Activated CD8-positive, alpha-beta memory T cell treated with anti-CD3 and anti-CD28 coated beads for 4 hours (primary cell): ENCODE measurements at places on chromosomes 12 and 14.

DNA sequence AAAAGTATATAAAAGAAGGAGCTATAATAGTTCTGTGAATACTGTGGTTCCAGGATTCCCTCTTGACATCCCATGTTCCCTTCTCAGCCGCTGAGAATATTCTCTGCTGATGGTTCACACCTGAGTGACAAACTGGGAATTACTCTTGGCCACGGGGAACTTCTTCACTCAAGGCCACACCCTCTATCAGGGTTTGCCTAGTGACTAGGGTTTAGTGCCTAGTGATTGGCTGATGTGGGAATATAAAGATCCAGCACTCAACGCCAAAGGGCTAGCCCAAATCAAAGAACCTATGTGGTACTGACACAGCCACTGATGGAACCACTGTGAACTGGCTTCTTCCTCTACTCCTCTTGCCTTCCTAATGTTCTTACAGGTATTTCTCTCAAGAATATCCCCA is 248.4 kb downstream of the ASCL1 start:
- DNase-seq, result no peak

DNA sequence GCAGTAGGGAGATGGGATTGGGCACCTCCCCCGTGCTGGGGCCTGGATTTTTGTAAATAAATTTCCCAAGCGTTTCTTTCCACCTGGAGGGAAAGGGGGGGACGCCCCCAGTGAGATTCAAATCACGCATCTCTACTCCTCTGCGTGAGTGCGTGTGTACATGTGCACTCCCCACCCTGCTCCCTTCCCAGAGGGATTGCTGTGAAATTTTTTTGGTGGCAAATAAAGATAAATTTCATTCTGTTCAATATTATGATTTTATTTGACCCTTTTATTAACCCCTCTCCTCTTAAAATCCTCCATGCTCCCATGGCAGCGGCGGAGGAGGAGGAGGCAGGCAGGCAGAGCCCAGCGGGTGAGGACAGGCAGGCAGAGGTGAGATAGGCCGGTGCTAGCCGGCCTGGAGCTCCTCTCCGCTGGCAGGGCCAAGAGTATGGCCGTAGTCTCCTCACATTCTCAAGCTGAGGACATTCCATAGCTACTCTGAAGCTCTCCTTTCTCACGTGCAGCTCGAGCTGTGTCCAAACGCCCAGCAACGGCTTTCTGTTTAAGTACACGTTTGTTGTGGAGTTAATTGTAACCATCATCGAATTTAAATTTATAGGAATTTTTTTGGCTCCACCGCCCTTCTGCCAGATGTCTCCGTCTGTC is 1.5 kb upstream of the HOTAIR start:
- DNase-seq, result no peak

DNA sequence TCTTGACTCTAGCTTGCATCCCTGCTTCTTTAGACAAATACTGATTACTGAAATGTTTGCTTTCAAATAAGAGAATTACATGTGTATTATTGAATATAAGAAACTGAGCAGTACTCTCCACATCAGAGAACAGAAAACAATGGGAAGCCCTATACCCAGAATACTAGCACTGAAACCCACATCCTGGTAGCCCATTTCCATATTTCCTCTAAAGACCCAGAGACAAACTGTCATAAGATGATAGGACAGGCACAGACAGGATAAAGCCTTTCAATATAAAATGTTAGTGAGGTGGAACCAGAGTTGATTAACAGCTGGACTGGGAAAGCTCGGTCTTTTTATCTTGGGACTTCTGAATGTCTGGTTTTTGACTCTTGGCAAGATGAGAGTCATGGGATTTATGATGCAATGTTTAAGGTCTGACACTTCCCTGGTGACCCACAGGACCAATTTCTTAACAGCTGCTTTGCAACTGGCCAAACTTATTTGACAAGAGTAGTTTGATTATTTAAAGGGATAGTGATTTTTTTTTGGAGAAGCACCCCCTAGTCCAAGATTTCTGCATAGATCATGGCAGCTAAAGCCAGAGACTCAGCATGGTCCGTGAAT is 166.9 kb upstream of the ATXN7L3B start:
- DNase-seq, result no peak

DNA sequence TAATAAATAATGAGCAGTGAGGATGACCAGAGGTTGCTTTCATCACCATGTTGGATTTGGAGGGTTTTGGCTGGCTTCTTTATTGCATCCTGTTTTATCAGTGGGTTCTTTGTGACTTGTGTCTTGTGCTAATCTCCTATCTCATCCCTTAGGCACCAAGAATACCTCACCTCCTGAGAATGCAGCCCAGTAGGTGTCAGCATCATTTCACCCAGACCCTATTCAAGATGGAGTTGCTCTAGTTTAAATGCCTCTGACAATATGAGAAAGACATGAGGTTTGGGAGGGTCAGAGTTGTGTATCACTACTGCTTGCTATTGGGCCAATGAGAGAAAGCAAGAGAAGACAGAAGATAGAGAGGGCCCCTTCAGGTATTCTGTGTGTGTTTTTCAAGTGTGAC is 592.2 kb downstream of the ETNK1 start:
- DNase-seq, result no peak

GRCh38 chr12:130992448-130992847 is 38.7 kb downstream of the ADGRD1 start:
- no peak for DNase-seq

DNA sequence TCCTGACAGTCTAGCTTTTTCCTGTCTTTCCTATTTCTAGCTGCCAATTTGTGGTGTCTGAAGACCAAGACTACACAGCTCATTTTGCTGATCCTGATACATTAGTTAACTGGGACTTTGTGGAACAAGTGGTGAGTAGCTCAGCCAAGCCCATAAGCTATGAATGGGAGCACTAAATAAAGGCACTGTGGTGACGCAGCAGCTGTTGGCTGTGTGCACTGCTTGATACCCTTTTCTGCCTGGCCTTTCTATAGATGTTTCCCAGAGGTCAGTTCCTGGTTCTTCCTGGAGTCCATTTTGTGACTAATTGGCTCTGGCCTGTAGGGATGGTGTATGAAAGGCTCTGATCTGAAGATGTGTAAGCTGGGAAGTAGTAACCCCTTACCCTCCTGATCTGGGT is 20.5 kb downstream of the RNF10 start:
- no peak for DNase-seq

- DNase-seq, result no peak
Measured at GRCh38 chr12:75692876-75693275, 181.5 kb upstream of the KRR1 start.

GRCh38 chr14:99853206-99853605 is 60.0 kb downstream of the EML1 start:
- DNase-seq, result no peak

DNA sequence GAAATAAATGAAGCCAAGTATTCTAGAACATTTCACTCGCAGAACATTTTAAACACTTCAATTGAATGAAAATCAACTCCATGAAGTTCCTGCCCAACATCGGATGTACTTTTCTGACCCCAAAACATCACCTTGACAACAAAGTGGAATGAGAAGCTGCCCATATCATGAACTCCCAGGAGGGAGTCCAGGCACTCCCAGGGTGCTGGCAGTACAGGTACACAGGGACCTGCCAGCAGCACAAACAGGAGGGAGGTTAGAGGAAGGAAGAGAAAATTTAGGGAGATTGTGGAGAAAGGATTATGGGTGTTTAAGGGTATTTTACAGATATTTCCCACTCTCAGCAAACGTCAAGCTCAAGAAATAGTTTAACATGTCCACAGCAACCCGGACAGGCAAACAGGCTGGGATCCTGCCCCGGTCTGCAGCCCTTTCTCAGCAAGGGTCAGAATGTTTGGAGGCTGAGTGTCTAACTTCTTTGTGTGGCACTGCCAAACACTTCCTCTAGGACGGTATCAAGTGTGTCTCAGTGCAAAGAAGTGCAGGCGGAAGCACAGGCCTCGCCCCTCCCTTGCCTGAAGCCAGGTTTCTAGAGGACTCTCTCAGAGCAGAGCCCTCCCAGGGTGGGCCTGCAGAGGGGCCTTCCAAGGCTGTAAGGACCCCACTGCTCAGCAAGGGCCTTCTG is 72.2 kb downstream of the SETD3 start:
- DNase-seq, result no peak

- DNase-seq, result no peak
Measured at GRCh38 chr12:4134448-4135263, 138.9 kb upstream of the CCND2 start.

- DNase-seq, result no peak
Measured at GRCh38 chr12:19608039-19608438, 168.7 kb downstream of the AEBP2 start.

DNA sequence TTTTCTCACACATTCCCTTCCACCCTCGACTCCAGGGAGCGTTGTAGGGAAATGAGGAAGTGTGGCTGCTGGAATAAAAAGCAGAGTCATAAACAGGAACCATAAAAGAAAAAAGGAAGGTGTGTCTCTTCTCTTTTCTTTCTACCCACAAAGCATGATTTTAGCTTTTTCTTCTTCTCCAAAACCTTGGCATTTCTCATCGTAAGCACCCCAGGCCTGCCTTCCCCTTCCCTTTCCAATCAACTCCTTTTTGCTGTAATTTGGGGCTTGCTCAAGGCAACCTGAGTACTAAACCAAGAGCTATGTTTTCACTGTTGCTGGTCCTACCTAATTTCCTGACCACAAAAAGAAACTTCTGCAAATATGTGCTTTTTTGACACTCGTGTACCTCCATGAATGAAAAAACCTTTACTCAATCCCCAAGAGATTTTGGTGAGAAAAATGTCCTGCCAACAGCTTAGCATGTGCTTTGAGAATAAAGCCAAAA is 9.2 kb downstream of the PLBD1 start:
- DNase-seq, result no peak

DNA sequence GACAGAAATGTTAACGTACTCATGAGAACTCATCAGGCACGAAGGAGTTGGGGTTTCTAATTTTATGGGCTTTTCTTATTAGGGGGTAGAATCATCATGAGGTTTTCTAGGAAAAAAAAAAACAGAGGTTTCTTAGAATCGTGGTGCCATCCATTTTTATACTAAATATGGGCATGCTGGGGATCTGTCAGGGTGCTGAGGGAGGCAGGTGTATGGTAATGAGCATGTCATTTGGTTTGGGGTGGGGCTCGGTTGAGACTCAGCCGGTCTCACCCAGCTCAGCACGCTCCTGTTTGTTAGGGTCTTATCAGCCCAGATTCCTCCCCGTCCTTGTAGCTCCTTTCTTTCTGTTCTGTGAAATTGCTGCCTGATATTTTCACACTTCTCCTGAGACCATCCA is 98.2 kb downstream of the DICER1 start:
- no peak for DNase-seq

DNA sequence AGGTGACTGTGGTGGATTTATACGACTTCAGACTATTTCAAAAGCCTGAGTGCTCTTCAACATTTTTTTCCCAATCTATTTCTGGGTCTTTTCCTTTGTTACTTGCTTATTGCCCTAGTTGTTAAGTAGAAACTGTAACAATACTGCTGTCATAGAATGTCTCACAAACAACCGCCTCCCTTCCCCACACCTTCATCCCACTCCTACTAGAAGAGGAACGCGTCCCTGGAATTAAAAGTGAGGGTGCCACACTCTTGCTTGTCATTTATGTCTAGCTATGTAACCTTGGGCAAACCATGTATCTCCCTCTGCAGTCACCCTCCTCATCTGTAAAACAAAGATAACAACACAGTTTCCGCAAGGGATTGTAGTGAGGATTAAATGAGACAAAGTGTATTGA is 8.6 kb downstream of the BRAP start:
- no peak for DNase-seq

DNA sequence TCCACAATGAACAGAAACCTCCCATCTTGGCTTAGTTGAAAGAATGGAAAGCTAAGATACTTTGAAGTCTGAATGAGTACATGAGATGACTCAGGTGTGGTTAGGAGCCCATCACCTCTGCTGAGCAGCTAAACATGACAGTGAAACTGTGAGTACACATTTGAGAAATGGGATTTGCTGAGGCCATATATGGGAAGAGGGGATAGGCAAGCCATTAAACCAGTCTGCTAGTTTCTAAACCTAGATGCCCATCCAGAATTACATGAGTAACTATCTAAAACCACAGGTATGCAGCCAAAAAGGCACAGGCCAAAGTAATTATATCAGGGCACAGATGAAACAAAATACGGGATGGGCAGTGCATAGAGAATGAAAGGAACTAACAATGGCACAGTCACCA is 41.2 kb downstream of the NKX2-1 start:
- no peak for DNase-seq

DNA sequence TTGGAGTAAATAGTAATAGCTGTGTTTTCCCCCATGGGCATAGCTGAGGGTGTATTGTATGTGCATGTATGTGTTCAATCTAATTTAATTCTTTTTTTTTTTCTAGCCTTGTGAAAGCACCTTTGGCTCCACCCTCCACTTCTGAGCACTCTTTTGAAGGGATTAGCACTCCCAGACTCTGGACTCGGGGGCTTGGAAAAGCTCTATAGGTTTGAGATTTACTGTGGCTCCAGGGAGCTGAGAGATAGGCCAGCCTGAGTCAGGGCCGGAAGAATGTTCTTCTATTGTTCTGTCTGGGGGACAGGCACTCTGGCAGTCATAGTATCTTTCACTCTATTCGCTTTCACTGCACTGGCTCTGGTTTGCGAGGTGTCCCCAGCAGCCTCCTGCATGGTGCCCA is 540.0 kb upstream of the TBX3 start:
- DNase-seq, result no peak

DNA sequence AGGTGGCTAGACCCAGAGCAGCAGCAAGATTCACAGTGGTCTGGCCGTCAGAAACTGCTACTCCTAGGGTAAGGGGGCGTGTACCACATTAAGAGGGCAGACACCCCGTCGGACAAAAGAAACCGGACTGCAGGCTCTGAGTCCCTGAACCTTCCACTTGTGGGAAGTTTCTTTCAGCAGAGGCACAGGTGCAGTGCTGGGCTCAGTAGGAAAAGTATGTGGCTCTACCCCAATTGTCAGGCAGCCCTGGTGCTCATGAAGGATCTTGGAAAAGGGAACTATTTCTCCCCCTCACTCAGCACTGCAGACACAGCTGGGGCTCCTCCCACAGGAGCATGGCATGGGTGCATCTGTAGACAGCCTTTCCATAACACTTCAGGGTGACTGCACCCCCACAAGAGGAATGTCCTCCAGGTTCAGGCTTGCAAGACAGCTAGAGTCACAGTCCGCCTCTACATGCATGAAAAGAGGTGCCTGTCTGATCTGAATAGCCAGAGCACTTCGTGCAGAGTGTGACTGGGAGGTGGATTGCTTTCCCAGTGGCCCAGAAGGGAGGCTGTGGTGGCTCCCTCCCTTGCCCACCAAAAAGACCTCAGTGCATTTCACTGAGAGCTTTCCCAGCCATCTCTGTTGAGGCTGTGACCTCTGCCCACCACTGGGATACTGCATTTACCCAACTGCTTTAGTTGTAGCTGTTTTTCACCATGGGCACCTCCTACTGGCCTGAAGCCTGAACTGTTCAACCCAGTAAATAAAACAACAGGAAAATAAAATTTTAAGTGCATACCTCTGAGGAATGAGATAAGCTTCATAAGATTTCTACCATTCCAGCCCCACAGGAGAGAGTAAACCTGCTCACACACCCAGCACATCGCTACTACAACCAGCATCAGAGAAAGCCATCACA is 14.2 kb downstream of the CEP128 start:
- DNase-seq, result no peak

GRCh38 chr14:100836941-100837804 is 11.3 kb downstream of the MEG3 start:
- no peak for DNase-seq

- DNase-seq, result no peak
Measured at GRCh38 chr12:19507823-19508222, 68.5 kb downstream of the AEBP2 start.
